ENCODE measurements at places on chromosomes 16 and 17.

DNA sequence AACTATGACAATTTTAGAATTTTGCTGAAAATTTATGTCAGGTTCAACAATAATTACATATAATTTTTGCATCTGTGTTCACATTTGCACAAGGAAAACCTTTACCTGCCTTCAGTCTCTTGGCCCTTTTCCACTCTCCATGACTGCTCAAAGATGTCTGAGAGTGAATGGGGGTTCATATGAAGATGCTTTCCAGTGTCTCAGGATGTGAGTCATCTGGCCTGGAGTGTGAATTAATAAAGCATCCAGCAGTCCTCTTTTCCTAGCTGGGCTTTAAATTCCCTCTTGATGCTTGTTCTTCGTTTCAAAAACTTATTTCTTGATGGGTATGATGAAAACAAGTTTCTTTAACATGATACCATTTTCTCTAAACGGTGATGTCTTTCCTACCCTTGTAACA is 99.9 kb downstream of the CDK5R1 start:
- no peak for DNase-seq

GRCh38 chr16:81834868-81835267 is 55.8 kb downstream of the PLCG2 start:
- no peak for DNase-seq

DNA sequence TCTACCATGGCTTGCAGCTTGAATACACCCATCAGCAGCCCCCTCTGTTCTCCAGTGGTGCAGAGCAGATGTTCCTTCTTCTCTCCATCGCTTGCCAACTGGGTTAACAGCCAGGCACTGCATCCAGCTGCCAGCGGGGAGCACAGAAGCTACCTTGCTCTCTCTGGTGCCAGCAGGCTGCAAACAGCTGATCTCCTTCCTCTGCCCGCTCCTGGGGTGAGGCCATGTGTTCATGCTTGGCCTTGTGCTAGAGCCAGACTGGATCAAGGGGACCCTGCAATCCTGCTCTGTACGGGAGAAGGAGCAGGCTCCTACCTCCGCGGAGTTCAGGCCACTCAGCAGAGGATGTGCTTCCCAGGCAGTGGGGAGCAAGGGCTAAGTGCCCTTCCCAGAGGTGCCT is 24.1 kb upstream of the ENGASE start:
- DNase-seq, result no peak

- no peak for DNase-seq
Observed at GRCh38 chr16:66025751-66026150, 340.7 kb upstream of the CDH5 start.

GRCh38 chr17:75610103-75610984 is 22.7 kb downstream of the MYO15B start:
- no peak for DNase-seq

DNA sequence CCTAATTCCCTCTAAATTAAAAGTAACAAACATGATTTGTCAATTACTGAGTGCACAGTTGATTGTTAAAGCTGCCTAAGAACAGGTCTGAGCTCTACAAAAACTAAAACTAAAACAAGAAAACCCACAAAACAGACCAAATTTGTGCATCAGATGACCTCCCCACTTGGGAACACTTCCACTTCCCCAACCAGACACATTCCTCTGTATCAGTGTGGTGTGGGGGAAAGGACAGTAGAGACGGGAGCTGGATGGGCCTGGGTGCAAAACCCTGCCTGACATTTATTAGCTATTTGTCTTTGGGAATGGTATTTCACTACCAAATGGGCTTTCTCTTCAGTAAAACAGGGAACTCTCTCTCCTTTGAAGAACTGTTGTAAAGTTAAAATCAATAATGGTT is 29.8 kb downstream of the STAT3 start:
- DNase-seq, result no peak

DNA sequence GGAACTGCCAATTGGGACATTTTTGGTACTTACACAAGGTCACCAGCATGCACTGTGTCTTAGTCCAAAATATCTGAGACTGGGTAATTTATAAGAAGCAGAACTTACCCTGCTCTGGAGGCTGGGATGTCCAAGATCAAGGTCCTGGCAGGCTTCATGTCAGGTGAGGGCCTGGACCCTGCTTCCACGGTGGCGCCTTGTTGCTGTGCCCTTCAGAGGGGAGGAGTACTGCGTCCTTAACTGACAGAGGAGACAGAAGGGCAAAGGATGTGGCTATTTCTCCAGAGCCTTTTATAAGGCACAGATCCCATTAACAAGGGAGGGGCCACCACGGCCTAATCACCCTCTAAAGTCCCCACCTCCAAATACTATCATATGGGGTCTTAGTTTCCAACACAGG is 178.9 kb downstream of the C16orf95 start:
- DNase-seq, result no peak

DNA sequence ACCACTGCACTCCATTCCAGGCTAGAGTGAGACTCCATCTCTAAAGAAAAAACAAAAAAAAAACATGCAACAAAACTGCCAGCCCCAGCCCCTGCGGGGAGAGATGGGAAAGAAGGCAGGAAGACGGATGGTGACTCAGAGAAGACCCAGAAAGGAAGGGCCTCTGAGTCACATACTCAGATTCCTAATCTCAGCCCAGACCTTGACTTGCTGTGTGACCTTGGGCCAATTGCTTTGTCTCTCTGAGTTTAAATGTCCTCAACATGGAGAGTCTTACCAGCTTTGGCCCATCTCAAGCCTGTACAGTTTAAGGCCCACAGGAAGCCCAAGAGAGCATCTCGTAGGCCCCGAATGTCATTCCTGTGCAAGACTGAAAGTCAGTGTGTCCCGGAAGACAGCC is 86.5 kb upstream of the LHX1 start:
- no peak for DNase-seq

DNA sequence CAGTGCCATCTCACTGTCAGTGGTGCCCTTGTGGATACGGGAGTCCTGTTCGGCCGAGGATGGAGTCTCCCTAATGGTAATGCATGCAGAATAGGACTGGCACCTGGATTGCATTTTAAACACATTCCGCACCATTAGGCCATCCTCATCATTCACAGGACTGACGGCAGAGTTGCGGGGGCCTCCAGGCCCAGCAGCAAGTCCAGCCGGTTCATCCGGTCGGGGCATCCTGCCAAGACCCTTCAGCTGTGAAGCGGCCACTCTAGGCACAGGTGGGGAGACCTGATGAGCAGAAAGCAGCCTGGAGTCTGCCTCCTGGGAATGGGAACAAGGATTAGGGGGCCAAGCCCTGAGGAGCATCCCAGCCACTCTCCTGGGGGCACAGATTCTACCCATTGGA is 90.3 kb upstream of the XYLT1 start:
- no peak for DNase-seq

- no peak for DNase-seq
Observed at GRCh38 chr16:88591577-88592021, 21.4 kb downstream of the ZC3H18 start.

DNA sequence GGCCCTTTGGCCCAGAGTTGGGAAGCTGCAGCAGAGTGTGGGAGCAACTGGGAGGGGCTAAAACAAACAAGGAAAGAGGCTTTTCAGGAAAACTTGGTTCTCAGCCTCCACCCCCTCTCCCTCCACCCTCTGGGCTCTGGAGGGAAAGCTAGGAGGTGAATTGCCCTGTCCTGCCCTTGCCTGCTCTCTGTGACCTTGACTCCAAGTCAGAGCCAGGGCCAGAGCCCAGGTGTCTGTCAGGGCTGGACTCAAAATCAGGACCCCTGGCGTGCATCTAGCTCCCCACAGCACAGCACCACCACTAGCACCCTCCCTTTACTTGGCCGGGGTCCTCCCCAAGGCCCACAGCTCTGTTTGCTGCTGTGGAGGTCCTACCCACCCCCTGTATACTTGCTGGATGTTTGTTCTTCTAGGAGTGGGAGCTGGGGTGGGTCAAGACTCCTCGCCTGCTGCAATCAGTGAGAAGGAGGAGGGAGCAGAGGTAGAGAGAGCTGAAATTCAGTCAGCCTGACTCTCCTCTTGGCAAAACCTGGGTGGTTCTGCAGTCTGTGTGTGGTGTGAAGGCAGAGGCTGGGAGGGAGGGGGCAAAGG is 2.8 kb upstream of the NR1D1 start:
- DNase-seq, result no peak

DNA sequence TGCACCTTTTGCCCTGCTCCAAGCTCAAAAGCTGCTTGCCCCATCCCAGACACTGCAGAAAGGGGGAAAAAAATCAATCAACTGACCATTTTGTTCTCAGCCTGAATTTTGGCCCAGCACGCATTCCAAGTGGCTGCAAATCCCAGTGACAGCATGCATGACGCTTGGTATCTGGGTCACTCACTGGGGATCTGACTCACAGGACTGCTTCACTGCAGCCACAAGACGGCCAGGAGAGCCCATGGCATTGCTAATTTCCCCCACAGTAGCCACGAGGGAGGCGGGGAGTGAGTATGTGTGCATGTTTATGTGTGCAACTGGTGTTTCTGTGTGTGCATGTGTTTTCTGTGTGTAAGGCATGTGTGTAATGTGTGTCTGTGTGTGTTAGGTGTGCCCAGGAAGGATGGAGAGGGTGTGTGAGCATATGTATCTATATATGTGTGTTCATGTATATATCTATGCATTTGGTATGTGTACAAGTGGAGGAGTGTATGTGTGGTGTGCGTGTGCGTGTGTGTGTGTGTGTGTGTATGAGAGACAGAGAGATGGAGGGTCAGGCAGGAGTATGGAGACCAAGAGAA is 33.8 kb downstream of the SDK2 start:
- DNase-seq, result no peak

DNA sequence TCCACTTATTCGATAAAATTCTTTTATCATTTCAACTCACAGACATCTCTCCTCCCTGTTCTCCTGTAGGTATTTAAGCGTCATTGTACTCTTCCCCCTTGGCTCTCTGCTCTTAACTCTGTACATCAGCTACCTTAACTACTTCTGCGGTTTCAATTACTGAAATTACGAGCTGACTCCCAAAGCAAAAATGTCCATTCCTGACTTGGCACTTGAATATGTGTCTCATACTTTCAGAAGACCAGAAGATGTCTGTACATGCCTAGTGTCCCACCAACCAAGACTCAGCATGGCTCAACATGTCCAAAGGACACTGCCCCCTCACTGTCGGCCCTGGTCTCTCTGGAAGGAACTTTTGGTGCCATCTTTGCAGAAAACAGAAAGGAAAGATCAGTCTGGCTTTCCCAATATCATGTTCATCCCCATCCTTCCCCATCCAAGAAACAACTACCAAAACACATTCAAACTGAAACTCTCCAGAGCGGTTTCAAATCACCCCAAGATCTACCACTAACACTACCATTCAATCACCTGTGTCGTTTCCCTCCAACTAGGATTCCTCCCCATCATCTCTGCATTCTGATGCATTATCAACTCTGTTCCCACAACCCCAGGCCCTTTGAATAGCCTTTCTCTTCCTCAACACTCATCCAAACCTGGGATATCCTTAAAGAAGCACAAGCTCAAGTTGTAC is 74.9 kb downstream of the ZFHX3 start:
- no peak for DNase-seq

- DNase-seq, result no peak
Observed at GRCh38 chr16:20812510-20812909, 6.2 kb downstream of the REXO5 start.

GRCh38 chr17:31467502-31468256 is 76.2 kb downstream of the RAB11FIP4 start:
- no peak for DNase-seq

DNA sequence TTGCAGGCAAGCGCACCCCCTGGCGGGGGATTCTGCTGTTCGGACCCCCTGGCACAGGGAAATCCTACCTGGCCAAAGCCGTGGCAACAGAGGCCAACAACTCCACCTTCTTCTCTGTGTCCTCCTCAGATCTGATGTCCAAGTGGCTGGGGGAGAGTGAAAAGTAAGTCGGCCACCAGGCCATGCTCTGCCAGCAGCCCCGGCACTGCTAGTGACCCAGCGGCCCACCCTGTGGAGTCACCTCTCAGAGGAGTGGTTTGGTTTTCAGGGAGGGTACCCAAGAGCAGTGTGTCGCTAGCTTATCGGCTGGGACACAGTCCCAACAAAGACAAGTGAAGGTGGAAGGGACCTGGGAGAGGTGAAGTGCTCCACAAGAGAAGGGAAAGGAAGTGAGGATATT is 8.2 kb downstream of the VPS4A start:
- no peak for DNase-seq

- no peak for DNase-seq
Observed at GRCh38 chr16:10575506-10576130, 4.8 kb downstream of the EMP2 start.

- no peak for DNase-seq
Observed at GRCh38 chr17:16080366-16080765, 80.7 kb downstream of the TTC19 start.

DNA sequence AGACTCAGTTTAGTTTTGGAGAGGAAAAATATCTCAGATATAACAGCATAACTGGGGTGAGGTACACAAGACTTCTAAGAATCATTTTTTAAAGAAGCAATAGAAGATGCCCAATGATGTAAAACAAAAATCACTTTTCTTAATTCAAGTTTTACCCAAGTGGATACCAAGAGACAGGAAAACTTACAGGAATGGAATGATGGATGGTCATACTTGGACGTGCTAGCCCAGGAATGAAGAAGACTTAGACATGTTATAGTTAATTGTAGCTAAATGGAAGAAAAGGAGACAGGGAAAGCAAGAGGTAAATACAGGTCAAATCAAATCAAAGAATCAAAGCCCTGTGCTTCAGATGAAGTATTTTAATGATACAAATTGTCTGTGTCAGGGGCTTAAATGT is 312.7 kb upstream of the KCNJ16 start:
- DNase-seq, result no peak

GRCh38 chr16:57764006-57764340 is 28.4 kb downstream of the KATNB1 start:
- no peak for DNase-seq

DNA sequence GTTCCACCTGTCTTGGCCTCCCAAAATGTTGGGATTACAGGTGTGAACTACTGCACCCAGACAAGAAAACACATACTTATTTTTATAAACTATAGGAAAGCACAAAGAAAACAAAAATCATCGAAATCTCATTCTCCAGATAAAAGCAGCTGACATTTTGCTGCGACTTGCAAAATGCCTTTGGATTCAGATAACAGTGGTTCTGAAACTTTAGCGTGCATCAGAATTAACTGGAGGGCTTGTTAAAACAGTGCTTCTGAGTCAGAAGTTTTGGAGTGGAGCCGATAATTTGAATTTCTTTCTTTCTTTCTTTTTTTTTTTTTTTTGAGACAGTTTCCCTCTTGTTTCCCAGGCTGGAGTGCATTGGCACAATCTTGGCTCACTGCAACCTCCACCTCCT is 17.7 kb upstream of the GJD3 start:
- no peak for DNase-seq

- DNase-seq, result no peak
Observed at GRCh38 chr17:80852476-80853015, 139.1 kb upstream of the CHMP6 start.

Measured in activated CD8-positive, alpha-beta T cell treated with anti-CD3 and anti-CD28 coated beads, Interleukin-2, amount 10 ng/mL, durations not matched to agents 7 days and 5 days (primary cell).